Right lobe of liver (tissue), 6 donors: ENCODE measurements at places on chromosomes 11 and 22. TPM values are rescaled to one million over a fixed set of nuclear protein-coding genes. Genes with fewer than 3 reads are reported as not detected.

GRCh38 chr22:44089717-44090570 is 65.8 kb downstream of the PARVB start:
- H3K4me3 ChIP-seq: no peak overlapping the region
- H3K36me3 ChIP-seq: no peaks in the 10 kb centered on the region
- peak; percentile 7 for DNase-seq
- H3K27me3 ChIP-seq: no peaks in the 10 kb centered on the region
- no peaks in the 10 kb centered on the region for H3K4me1 ChIP-seq

DNA sequence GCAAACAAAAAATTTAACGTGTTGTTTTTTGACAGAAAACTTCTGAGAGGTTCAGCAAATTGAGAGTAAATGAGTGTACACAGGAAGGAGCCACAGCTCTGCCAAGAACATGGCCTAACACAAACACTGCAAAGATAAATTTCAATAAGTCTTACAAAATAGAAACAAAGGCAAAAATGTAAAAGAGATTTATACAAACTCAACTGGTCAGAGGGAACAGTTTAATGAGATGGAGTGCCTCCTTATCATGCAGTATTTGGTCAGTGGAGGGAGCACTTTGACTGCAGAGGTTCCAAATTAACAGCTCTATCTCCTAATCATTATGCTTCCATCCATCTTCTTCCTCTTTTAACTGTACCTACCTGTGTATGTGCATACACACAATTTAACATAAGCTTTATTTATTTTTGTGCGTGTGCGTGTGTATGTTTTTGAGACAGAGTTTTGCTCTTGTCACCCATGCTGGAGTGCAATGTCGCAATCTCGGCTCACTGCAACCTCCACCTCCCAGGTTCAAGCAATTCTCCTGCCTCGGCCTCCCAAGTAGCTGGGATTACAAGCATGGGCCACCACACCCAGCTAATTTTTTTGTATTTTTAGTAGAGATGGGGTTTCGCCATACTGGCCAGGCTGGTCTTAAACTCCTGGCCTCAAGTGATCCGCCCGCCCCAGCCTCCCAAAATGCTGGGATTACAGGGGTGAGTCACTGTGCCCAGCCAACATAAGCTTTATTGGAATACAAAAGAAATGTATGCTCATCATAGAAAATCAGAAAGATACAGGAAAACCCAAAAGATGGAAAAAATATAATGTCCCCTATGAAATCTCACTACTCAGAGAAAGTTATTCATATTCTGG is 111.9 kb downstream of the MRTFA start:
- no peaks in the 10 kb centered on the region for H3K36me3 ChIP-seq
- no peak overlapping the region for H3K4me3 ChIP-seq
- H3K27me3 ChIP-seq: no peaks in the 10 kb centered on the region
- no peak overlapping the region for H3K27ac ChIP-seq

GRCh38 chr11:78973876-78974275 is 399.2 kb upstream of the NARS2 start:
- H3K4me1 ChIP-seq: no peaks in the 10 kb centered on the region
- H3K27ac ChIP-seq: no peak overlapping the region
- no peak for DNase-seq
- H3K27me3 ChIP-seq: no peaks in the 10 kb centered on the region

- no peak overlapping the region for H3K4me3 ChIP-seq
- DNase-seq: no peak
- H3K4me1 ChIP-seq: no peaks in the 10 kb centered on the region
- no peak overlapping the region for H3K27ac ChIP-seq
- H3K36me3 ChIP-seq: no peaks in the 10 kb centered on the region
Observed at GRCh38 chr11:1922481-1923081, 3.1 kb downstream of the TNNT3 start.

- peaks cover 24% of the 10 kb centered on the region for H3K4me1 ChIP-seq
- no peak overlapping the region for H3K4me3 ChIP-seq
- no peaks in the 10 kb centered on the region for H3K27me3 ChIP-seq
- no peaks in the 10 kb centered on the region for H3K36me3 ChIP-seq
Observed at GRCh38 chr11:46240861-46241260, 36.6 kb upstream of the CREB3L1 start.

DNA sequence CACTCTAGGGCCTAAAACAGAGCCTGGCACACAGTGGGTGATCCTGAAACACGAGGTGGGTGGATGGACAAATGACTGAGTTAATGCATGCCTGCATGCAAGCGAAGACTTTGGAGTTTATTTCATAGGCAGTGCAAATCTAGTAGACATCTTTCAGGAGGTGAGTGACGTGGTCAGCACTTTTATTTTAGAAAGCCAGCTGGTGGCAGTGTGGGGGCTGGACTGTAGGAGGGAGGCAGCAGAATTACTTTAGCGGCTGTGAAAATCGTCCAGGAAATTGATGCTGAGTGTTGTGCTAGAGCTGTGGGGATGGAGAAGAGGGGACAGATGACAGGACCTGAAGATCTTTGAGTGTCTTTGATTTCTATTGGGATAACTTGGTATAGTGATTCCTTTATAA is 47.1 kb downstream of the BMAL1 start:
- no peaks in the 10 kb centered on the region for H3K4me1 ChIP-seq
- H3K27ac ChIP-seq: no peak overlapping the region
- H3K27me3 ChIP-seq: no peaks in the 10 kb centered on the region
- H3K4me3 ChIP-seq: no peak overlapping the region

DNA sequence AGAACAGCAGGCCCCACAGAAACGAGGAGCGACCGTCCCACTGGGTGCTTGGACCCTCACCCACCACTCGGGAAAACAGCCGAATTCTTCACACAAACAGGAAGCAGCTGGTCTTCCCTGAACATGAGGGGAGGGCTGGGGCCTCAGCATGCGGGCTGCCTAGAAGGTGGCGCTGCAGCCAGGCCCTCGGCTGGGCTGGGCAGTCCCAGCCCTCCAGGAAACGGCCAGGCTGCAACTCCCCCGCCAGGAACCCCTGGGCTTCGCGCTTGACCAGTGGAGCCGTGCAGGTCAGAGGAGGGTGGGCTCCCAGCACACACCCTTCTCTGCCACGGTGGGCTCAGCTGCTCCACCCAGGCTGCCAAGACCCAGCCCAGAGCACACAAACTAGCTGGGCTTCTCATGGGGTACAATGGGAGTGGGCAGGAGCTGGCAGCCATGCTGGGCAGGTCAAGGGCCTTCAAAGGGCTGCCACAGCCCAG is 29.6 kb downstream of the IGF2 start:
- H3K36me3 ChIP-seq: no peaks in the 10 kb centered on the region
- H3K27me3 ChIP-seq: no peaks in the 10 kb centered on the region
- no peaks in the 10 kb centered on the region for H3K4me1 ChIP-seq
- peak; percentile 27 for DNase-seq

DNA sequence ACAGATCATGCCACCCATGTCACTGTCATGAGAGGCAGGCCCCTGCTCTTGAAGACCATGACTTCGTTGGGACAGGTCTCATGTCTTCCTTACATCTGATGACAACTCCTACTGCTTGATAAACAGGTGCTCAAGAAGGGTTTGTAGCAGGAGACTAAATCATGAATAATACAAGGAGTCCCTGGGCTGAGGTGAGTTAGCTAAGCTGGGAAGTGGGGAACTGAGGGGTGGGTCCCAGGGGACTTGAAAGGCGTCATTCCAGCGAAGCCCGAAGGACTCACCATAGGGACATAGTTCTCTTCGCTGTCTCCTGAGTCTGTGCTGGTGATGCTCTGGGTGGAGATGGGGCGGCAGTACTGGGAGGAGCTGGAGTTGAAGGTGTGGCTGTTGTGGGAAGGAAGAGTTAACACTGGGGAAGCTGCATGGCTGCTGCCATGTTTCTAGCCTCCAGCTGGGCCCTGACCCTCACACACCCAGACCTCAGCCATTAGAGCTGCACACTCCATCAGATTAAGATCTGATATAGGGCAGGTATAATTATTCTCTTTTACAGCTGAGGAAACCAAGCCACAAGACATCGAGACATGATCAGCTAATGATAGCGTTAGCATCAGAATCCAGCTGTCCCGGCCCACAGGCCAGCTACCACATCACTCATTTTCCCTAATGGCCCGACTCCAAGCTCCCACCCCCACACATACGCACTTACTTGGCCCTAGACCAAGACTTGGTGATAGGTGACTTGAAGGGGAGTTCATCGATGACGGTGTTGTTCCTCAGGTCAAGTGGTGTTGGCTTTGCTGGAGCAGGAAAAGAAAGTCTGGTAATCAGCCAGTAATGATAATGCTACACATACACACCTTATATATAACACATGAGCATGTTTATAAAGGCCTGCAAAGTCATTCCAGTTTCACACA is 32.9 kb downstream of the USP35 start:
- no peaks in the 10 kb centered on the region for H3K36me3 ChIP-seq
- H3K27ac ChIP-seq: no peak overlapping the region
- no peaks in the 10 kb centered on the region for H3K27me3 ChIP-seq
- DNase-seq: no peak
- H3K4me1 ChIP-seq: no peaks in the 10 kb centered on the region

DNA sequence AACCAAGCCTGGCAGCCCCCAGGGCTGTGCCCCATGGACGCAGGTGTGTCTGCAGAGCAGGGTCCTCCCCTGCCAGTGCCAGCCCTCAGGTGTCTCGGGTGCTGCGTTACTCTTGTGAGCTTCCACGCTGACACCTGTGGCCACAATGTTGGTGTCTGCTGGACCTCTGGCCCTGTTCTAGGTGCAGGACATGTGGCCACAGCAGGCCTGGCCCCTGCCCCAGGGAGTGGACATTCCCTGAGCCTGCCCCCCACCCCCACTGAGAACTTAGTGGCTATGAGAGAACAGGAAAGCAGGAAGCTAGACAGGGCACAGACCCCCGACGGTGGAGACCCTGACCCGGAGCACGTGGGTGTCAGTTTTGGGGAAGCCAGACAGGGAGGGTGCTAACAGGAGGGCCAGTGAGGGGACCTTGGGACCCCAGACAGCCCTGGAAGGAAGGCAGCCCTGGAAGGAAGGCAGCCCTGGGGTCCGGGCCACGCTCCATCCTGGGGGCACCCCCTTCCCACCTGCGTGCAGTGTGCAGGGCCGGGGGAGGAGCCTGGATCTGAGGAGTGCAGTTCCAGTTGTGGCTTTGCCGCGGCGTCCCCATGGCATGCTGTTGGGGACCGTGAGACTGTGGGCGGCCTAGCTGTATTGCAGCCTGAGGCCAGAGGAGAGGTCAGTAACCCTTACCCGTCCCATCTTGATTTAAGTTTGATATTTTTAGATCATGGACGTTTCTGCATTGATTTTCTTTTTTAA is 43.9 kb upstream of the PPARA start:
- H3K4me1 ChIP-seq: peaks cover 5% of the 10 kb centered on the region
- DNase-seq: peak; percentile 69
- H3K27ac ChIP-seq: peak overlapping the region; percentile 62
- no peak overlapping the region for H3K4me3 ChIP-seq

- DNase-seq: no peak
- no peak overlapping the region for H3K27ac ChIP-seq
- no peak overlapping the region for H3K4me3 ChIP-seq
Observed at GRCh38 chr11:110991661-110992355, 253.7 kb upstream of the POU2AF2 start.

FLRT1 gene
- total RNA-seq: not detected

IL18 gene
- total RNA-seq: 4.5 TPM
